CD8-positive, alpha-beta memory T cell (primary cell): ENCODE measurements at places on chromosomes 7 and 10. TPM values are rescaled to one million over a fixed set of nuclear protein-coding genes. Genes with fewer than 3 reads are reported as not detected.

MSS51 gene
- 1.5 TPM for total RNA-seq

EGFR gene
- not detected for total RNA-seq

DNA sequence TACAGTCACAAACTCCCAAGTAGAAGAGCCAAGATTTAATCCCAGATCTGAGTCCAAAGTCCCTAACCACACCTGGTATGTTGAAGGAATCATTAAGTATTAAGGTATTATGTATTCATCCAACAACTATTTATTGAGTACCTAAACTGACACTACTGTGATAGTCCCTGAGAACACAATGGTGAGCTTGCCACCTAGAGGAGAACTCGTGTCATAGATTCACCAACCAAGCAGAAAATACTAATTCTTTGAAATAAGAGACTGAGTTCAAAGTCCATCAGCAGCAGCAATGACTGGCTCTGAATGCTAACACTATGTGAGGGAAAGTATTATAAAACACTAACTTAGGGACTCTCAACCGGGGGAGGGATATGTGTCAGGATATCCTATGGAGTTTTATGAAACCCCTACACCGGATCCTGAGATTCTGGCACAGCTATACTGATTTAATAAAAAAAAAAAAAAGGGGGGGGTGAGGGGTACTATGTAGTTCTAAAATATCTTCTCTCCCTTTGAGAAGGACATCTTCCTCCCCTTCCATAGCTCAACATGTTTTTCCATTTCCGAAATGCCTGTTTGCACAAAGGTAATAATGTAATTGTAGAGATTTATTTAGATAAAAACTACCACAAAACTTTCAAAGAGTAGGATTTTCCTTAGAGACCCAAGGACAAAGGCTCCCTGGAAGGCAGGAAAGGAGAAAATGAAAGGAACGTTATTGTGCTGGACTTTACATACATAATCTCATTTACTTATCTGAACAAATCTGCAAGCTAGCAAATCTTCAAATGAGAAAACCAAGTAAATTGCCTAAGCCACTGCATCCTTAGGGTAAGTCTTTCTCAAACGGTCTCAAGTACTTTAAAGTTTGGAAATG, 1.6 kb downstream of the NCOA4 start:
- H3K4me3 ChIP-seq = peak overlapping the region; percentile 76
- H3K4me1 ChIP-seq = peaks cover 59% of the 10 kb centered on the region
- no peaks in the 10 kb centered on the region for H3K27me3 ChIP-seq
- DNase-seq = peak; percentile 45

H2BK1 gene
- total RNA-seq = 0.57 TPM

CUL2 gene
- 56.8 TPM for total RNA-seq

NPSR1 gene
- not detected for total RNA-seq

GRCh38 chr7:110839866-110840265, 251.1 kb upstream of the LRRN3 start:
- H3K4me3 ChIP-seq = no peak overlapping the region
- H3K27me3 ChIP-seq = no peaks in the 10 kb centered on the region
- H3K36me3 ChIP-seq = no peaks in the 10 kb centered on the region
- H3K4me1 ChIP-seq = peaks cover 7% of the 10 kb centered on the region
- no peak overlapping the region for H3K27ac ChIP-seq
- DNase-seq = no peak

HOXA2 gene
- not detected for total RNA-seq

- no peaks in the 10 kb centered on the region for H3K4me1 ChIP-seq
- H3K27me3 ChIP-seq = no peaks in the 10 kb centered on the region
- no peaks in the 10 kb centered on the region for H3K36me3 ChIP-seq
- H3K4me3 ChIP-seq = no peak overlapping the region
- no peak overlapping the region for H3K27ac ChIP-seq
These were observed 163.3 kb downstream of the USP6NL start for GRCh38 chr10:11448190-11448544.

C10orf62 gene
- not detected for total RNA-seq
